ENCODE measurements at places on chromosomes 5 and 9.

DNA sequence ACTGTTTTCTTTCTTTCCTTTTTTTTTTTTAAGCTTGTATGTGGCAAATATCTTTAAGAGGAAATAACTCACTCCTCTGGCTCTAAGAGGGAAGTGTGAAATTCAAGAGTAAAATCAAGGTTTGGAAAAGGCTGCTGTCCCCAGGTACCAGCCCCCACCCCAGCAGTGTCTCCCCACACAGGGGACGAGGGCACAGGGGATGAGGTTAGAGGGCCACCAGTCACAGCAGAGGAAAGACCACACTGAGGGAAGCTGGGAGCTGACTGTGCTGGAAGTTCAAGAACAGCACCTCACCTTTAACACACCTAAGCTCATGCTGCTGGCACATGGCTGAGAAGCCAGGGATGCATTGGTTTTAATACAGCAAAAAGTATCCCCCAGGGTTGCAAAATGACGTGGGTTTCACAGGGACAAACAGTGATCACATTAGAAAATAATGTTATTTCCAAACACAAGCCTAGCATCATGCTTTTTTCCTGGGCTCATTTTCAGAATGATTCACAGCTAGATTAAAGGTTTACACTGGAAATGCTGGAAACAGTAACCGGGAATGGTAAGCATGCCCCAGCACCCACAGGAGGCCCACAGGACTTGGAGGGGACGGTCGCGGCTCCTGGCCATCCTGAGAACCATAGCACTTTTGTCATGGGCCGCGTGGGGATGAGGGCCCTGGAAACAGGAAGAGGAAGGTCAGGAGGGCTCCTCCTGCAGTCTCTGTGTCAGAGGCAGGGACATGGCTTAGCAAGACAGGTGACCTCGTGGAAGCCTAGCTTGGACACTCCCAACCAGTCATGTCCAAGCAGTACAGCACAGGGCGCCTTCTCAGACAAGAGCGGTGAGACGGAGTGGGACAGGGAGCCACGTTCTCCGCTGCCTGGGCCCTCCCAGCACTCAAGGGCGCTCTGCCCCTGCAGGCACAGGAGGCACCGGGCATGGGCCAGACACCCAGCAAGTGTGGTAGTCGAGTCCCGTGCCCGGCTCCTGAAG is 6.9 kb downstream of the LPCAT1 start:
- DNase-seq: no peak

DNA sequence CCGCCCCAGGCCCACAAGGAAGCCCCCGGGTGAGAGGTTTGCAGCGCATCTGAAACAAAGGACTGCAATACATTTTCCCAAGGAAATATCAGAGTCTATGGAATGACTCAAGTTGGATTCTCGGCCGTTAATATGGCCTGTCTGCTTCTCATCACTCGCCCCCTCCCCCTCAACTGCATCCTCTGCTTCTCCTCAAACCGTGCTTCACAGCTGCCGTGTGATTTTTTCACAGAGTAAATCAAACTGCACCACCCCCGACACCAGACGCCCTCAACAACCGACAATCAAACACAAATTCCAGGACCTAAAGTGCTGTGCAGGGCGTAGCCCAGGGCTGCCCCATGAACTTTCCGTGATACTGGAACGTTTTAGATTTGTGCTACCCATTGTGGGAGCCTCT is 176.9 kb downstream of the ROR2 start:
- no peak for DNase-seq

- DNase-seq: no peak
Measured at GRCh38 chr5:170113522-170113900, 7.8 kb downstream of the FOXI1 start.

GRCh38 chr9:114008667-114009410 is 69.3 kb downstream of the AMBP start:
- no peak for DNase-seq

DNA sequence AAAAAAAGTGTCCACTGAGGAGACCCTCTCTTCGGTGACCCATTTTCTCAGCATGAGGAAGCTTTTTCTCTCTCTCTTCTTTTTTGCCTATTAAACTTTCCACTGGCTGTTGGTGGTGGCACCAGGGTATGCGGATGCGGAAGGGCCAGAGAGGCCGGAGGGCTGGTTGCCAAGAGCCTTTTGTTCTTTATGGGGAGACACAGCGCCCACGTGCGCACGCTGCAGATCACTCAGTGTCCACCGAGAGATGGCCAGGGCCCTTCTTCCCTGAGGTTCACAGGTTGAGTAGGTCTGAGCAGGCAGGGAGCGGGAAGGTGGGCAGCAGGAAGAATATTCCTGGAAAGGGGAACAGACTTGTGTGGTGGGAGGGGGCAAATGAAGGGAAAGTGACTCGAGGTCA is 69.1 kb downstream of the STK10 start:
- DNase-seq: no peak

DNA sequence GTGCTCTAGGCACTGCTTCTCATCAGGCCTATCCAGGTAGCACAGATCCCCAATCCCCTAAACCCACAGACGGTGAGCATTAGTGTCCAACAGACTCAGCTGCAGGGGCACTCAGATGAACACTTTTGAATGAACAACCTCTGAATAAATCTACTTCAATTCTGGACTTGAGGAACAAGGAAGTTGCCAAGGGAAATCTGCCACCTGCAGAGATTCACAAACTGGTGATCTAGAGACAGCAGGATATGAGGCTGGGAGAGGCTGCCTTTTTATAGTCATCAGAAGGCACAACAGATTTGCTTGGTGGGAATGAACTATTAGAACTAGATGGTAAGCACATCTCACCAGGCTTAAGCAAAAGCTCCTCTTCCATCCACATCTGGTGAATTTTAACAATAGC is 7.0 kb upstream of the HK3 start:
- DNase-seq: no peak

GRCh38 chr9:72627147-72627546 is 105.7 kb downstream of the TMC1 start:
- DNase-seq: no peak

DNA sequence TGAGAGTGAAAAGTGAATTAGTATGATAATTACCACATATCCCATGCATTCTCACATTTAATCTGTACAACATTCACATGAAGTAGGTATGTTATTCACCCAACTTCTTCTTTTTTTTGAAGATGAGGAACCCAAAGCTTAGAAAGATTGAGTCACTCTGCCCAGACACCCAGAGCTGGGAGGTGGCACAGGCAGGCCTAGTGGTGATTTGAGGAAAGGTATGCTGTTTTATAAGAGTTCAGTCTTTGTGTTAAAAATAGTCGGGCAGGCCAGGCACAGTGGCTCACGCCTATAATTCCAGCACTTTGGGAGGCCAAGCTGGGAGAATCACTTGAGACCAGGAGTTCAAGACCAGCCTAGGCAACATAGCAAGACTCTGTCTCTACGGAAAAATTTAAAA is 285.3 kb downstream of the NR3C1 start:
- no peak for DNase-seq

GRCh38 chr5:88667496-88668201 is 215.3 kb downstream of the MEF2C start:
- DNase-seq: peak; percentile 67

Data from pons (tissue), 1 donor.